ENCODE measurements at places on chromosomes 16 and 17. TPM values are rescaled to one million over a fixed set of nuclear protein-coding genes. Genes with fewer than 3 reads are reported as not detected.

The MTHFSD gene
- 25.0 TPM for polyA plus RNA-seq

The USP43 gene
- 0.46 TPM for polyA plus RNA-seq

The MYH2 gene
- 0.04 TPM for polyA plus RNA-seq

The CASKIN2 gene
- 2.8 TPM for polyA plus RNA-seq

The GDPD1 gene
- polyA plus RNA-seq, result 31.8 TPM

The CCL3 gene
- polyA plus RNA-seq, result not detected

The ASGR1 gene
- 80.2 TPM for polyA plus RNA-seq

The ADCY7 gene
- polyA plus RNA-seq, result 2.0 TPM

The KRT39 gene
- polyA plus RNA-seq, result not detected

The OTOA gene
- polyA plus RNA-seq, result 1.3 TPM

All from neural cell (in vitro differentiated cells).